NCI-H524 treated with DMSO at 0.1 percent for 48 hours (cell line): ENCODE measurements at places on chromosomes 4 and X.
A peak's percentile ranks its signal among the peaks of the same experiment; 100 is the strongest.

DNA sequence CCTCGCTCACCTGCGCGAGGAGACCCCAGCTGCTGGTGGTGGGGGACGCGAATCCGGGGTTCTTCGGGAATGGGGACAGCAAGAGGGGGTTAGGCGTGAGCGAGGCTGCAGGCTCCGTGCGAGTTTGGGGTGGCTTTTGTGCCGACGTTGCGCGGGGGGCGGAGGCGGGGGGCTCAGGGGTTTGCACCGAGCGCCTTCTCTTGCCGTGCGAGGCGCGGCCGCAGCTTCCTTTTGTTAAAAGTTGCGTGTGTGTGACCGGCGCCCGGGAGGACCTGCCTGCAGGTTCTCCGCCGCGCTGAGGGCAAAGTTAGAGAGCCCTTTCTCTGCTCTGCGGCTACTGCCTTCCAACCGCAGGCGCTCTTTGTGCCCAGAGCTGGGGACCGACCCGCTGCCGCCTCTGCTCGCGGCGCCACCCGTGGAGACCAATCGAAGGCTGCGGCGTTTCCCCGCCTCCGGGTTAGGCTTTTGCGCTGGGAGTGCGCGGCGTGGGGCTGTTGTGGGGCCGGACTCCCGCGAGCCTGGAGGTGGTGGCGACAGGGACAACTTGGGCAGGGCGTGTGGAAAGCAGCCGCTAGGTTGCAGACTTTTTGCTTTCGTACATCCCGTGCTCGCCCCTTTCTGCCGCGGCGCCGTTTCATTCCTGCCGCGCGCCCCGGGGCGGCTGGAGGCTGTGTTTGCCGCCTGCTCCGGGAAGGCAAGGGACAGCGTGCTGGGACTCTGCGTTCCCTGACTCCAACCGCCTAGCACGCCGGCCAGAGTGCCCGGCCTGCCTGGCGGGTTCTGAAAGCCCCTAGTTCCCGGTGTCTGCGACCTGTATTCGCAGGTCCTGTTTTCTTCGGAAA lies 716 bp downstream of the KIT start:
- no peak for DNase-seq

DNA sequence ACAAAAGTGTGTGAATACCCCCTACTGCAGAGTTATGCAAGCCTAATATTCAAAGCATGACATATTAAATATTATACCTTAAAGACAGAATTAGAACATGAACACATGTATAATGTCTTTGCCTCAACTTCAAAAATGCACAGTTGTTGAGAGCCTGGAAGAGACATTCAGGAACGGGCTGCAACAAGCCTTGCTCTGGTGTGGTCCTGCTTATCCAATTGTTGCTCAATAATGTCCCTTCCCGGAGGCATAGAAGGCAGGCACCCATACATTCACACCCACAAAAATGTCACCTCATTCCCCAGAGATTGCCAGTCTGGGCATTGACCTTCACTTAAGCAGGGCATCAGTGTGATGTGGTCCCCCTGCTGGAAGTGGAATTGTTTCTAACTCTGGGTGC lies 238.8 kb downstream of the CBR4 start:
- DNase-seq: no peak

GRCh38 chrX:105701310-105702052 lies 120.9 kb upstream of the NRK start:
- no peak for DNase-seq

- DNase-seq: peak; percentile 92
Observed at GRCh38 chrX:110044346-110045249, 41.7 kb downstream of the TMEM164 start.

GRCh38 chrX:107709266-107709806 lies 66.3 kb downstream of the TSC22D3 start:
- DNase-seq: no peak

DNA sequence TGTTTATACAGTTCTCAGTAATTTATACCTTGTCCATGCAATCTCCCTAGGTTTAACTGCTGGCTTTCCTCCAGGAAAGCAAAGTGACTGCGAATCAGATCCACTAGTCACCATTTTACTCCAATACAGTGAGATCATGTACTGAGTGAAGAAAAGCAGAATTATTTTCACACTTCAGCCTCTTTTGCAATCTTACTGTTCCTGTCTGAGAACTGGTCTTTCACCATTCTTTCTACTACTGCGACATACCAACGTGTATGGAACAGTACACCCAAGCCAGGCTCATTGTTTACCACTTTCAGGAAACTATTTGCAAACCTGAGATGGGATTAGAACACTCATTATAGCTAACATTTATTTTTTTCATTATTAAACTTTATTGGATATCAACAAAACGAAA lies 8.0 kb upstream of the MSL3 start:
- no peak for DNase-seq

- peak; percentile 49 for DNase-seq
Observed at GRCh38 chr4:55722132-55722531, 86.0 kb upstream of the NMU start.

DNA sequence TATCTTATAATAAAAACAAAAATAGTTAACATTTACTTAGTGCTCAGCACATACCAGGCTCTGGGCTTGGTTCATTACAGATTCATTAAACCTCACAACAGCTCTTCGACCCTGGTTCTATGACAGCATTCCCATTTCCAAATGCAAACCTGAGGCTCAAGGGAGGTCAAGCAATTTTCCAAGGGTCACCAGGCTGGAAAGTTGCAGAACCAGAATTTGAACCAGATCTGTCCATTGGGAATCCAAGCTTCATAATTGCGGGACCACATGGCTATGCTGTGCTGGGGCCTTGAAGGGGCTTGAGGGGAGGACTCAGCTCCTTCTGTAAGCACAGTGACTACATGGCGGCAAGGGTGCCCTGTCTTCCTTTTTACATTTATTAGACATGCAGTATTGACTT lies 197.3 kb upstream of the LNX1 start:
- no peak for DNase-seq

DNA sequence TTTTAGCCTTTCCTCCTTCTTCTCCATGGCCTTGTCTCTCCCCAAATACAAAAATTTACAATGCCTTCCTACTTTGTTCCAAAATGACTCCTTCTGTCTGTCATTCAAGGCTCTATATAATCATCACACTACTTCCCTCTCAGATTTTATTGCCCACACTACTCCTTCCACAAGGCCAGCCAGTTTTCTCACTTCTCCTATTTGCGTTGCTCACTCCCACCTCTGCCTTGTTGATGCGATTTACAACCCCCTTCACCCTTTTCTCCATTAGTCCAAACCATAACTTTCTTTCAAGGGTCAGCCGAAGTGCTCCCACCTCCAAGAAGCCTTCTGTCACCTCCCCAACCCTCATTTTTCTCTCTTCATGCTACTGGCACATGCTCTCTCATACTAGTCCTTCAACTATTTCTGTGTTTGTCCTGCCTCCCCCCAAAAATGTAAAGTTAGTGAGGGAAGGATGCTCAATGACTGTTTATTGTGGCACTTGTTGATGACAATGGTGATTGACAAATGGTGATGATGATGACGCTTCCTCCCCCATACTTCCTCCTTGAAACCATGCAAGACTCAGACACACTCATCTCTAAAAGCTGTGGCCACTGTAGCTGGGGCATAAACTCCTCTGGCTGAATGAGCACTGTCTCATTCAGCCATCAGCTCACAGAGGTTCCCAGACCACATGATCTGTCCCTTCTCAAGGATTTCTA lies 2.7 kb upstream of the XKRX start:
- no peak for DNase-seq
